ENCODE measurements at places on chromosomes 1 and 21.

DNA sequence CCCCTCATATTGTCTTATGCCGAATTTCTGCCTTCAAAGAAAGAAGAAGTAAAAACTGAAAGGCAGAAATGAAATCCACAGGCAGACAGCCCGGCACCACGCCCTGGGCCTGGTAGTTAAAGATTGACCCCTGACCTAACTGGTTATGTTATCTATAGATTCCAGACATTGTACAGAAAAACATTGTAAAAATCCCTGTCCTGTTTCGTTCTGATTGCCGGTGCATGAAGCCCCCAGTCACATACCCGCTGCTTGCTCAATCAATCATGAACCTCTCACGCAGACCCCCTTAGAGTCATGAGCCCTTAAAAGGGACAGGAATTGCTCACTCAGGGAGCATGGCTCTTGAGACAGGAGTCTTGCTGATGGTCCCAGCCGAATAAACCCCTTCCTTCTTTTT is 49.3 kb downstream of the JMJD4 start:
- DNase-seq: no peak

- no peak for DNase-seq
Observed at GRCh38 chr1:27872802-27873551, 633 bp downstream of the THEMIS2 start.

DNA sequence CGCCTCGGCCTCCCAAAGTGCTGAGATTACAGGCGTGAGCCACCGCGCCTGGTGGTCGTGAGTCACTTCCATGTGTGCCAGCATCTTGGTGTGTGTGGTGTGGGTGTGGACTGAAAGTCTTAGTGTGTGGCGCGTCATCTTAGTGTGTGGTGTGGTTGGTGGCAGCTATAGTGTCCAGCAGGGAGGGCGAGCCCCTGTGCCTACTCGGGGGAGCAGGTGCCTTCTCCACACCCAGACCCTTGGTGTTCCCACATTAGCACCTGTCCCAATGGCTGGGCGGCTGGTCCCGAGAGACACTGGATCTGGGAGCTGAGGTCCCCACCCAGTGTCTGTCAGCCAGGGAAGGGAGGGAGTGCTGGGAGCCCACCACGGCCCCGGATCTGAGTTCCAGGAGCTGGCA is 2.8 kb downstream of the SCNN1D start:
- DNase-seq: no peak

DNA sequence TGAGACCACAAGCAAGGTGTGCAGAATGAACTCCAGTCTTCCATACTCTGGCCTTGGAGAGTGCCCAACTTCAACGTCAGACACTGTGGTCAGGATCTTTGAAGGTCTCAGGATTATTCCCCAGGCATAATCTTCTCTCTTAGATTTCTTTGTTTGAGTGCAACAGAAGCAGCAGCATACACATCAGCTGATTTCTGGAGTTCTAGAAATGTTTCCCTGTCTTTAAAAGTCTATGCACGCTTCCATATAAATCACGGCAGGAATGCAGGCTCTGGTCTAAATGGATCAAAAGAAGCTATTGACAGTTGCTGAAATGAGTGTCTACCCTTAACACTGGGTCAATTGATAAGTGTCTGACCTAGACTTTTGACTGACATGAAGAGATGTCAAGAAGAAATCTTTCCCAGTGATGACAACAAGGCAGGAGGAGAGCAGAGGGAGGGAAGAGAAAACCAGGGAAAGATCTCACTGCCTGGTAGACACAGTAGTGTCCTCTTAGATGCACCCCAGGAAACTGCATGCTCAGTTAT is 279.7 kb downstream of the SPATA17 start:
- no peak for DNase-seq

DNA sequence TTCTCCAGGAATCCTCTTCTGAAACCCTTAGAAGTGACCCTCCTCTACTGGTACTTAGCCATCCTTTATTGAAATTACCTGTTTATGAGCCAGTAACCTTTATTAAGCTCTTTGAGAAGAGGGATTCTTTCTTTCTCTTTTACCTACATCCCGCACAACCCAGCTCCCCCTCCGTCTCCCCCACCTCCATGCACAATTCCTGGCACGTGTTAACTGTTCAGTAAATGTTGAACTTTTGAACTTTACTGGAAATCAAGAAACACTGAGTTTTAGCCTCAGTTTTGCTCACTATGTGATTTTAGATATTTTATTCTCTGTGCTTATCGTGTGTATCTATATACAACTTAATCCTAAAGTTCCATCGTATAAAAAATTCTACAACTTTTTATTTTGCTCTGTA is 1.8 kb downstream of the TMED5 start:
- DNase-seq: no peak

DNA sequence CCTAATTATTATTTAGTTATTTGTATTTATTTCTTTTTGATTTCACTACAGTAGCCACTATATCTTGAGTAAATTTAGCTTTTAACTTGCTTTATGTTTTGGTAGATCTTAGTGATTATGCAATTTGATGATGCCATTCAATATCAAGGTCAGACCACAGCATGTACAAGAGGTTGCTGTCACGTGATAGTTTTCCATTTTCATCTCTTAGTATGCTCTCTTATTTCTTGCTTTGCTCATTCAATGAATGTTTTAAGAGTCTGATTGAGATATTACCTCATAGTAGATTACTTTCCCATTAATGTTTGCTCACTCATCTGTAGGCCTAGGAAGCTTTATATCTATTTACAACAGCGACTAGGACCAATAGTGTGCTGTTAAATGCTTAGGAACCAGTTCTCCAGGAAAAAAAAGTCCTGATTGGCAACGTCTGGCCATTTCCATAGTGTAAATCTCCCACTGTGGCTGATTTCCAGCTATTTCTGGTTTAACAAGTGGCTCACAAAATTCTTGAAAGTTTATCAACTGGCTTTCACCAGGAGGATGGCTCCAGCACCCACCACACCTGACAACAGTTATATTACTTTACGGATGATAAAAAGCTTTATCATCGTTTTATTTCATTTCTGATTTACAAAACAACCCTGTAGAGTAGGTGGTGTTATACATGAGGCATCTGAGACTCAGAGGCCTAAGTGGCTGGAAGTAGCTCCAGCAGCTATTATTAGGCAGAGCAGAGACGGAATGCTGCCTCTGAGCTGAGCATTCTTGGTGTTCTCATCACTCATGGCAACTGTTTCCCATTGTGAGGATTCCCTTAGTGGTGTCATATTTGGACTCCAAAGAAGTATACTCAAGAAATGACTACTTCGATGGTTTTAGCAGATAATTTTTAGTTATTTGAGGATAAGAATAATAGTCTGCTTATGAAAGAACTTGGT is 235.2 kb downstream of the DISC1 start:
- DNase-seq: no peak

GRCh38 chr1:183730107-183730724 is 74.7 kb upstream of the RGL1 start:
- no peak for DNase-seq

DNA sequence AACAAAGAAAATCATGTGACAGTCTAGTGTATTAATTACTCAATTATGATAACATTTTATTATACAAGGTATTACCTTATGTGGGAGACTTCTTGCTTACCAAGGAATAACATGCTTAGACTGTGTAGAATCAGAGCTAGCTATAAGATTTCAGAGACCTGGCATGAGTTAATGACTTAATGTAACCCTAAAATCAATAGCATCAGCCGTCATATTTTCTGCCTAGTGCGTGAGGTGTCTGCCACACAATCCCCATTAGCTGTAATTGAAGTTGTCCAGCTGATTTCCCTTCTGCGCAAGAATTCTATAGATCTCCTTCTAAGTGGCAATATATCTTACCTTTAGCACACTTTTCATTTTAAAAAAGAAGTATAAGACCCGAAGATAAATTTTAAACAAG is 28.8 kb downstream of the CHODL start:
- DNase-seq: no peak

DNA sequence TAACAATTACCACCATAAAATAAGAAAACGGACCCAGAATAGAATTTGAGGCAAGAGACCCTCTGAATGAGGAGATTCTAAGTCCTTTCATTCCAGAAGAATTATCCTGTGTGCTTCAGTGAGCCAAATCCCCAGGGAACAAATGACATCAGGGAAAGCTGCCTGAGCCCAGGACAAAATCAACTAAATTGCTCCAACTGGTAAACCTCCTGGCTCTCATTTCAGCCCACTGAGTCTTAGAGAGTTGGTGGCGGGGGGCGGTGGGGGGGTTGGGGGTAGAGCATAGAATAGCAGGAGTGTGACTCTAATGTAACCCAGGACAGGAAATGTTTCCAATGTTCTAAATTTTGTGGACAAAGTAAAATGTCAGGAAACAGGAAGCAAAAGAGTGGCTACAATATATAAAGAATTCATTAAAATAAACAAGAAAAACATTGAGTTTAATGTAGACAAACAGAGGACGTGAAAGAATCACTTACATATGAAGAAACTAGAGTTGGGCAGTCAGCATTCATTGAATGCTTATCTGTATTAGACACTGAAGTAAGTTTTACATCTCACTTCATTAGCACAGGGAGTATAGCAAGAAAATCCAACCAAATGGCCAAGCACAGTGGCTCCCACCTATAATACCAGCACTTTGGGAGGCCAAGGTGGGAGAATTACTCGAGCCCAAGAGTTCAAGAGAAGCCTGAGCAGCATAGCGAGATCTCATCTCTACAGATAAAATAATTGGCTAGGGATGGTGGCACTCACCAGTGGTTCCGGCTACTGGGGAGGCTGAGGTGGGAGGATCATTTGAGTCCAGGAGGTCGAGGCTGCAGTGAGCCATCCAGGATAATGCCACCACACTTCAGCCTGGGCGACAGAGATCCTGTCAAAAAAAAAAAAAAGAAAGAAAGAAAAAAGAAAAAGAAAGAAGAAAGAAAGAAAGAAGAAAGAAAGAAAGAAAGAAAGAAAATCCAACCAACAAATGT is 75.1 kb downstream of the DHRS3 start:
- DNase-seq: no peak

GRCh38 chr21:45383615-45384201 is 21.3 kb upstream of the COL18A1 start:
- no peak for DNase-seq

Data from CD4-positive, alpha-beta T cell treated with Interferon gamma for 1 hour (primary cell).